ENCODE measurements at places on chromosomes 2 and 18. TPM values are rescaled to one million over a fixed set of nuclear protein-coding genes. Genes with fewer than 3 reads are reported as not detected.
A peak's percentile ranks its signal among the peaks of the same experiment; 100 is the strongest.

FAHD2A gene
- total RNA-seq, result 19.4 TPM

SEMA4C gene
- total RNA-seq, result 68.8 TPM

ANKRD30B gene
- not detected for total RNA-seq

IL37 gene
- total RNA-seq, result not detected

ALKAL2 gene
- 2.7 TPM for total RNA-seq

CXCR2 gene
- total RNA-seq, result not detected

GAL3ST2 gene
- total RNA-seq, result not detected

ANO7 gene
- total RNA-seq, result 0.41 TPM

KCNE4 gene
- total RNA-seq, result 5.4 TPM

DNA sequence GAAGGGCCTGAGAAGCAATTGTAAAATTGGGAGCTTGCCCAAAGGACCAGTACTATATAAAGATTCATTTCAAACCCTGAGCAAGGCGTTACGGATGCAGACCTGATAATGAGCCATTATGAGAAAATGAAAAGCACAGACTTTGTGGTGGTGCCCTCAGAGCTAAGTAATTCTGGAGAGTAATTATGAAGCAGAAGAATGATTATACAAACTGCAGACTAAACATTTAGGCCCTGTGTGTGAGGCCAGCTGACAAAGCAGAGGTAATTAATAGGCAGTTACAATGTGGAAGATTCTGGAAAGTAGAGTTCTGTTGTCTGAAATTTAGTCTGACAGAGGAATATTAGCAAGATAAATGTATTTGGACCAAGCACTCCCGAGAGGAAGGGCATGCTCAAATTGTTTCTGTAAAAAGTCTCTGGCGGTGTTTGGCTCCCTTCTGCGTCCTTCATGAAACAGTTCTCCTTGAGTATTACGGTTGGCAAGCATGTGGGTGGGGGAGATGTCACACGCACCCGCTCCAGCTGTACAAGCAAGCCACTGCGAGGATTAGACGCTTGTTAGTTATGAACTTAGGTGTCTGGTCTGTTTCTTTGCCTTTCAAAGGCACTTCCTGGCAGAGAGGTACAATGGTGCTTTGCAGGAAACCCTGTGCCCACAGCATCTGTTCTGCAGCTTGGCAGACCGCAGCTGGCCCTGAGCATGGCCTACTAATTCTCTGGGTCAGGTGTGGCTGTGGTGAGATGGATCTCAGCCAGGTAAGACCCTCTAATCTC, 45.5 kb downstream of the CDC42EP3 start:
- no peak overlapping the region for H3K4me3 ChIP-seq
- H3K36me3 ChIP-seq, result no peaks in the 10 kb centered on the region
- peak; percentile 92 for DNase-seq
- H3K4me1 ChIP-seq, result no peaks in the 10 kb centered on the region
- peak overlapping the region; percentile 67 for H3K27ac ChIP-seq
- no peaks in the 10 kb centered on the region for H3K27me3 ChIP-seq

DNA sequence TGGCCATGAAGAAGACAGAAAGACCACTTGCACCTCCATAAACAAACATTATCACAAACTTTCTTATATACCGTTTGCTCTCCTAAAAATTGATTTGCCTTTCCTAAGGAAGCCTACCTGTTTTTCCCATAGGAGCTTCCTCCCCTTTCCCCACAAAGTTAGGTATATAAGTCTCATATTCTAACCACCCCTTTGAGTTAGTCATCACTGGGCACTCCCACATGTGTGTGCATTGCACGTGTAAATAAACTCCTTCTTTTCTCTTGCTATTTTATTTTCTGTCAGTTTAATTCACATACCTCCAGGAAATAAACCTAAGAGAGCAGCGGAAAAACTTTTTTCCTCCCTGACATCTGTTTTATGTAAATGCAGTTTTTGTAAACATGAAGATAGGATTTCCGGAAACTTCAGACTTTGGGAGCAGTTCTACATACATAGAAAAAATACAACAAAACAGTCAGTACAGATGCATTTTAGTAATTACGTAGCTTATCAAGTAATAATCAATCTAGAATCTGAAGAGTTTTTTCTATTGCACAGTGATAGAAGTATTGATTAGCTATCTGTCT, 46.6 kb downstream of the PLCL1 start:
- H3K4me1 ChIP-seq, result peaks cover 12% of the 10 kb centered on the region
- H3K27me3 ChIP-seq, result no peaks in the 10 kb centered on the region
- no peak overlapping the region for H3K27ac ChIP-seq
- no peak for DNase-seq
- H3K4me3 ChIP-seq, result no peak overlapping the region

GRCh38 chr2:111678161-111678560, 205.8 kb downstream of the ANAPC1 start:
- H3K27ac ChIP-seq, result no peak overlapping the region
- no peaks in the 10 kb centered on the region for H3K27me3 ChIP-seq
- no peaks in the 10 kb centered on the region for H3K36me3 ChIP-seq
- DNase-seq, result no peak
- no peak overlapping the region for H3K4me3 ChIP-seq

DNA sequence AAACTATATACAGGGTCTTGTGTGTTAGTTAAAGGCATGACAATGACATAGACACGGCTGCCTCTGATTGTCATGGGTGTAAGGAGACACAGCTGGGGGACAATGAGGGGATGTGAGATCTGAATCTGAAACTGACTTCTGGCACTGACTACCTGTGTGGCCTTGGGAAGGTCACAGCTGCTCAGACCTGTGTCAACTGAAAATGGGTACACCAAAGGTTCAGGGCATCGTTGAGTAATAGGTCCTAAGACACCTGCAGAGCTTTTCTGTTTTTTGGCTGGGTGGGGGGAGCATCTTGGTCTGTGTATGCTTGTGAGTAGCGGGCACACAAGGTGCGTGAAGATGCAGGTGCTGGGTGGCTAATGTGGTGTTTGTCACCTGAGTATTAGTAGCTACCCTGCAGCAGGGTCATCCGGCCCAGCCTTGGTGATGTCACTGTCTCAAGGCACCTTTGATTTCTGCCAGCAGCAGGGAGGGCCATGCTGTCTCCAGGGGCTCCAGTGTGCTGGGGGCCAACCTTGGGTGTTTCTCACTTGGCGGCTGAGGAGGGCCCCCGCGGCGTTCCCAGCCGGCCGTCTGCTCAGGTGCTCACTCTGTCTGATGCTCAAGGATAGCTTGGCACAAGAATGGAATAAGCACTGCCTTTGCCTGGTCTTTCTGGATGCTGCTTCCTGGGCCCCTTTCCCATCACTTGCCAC, 53.1 kb upstream of the HS6ST1 start:
- peak; percentile 52 for DNase-seq
- H3K36me3 ChIP-seq, result no peaks in the 10 kb centered on the region
- no peak overlapping the region for H3K4me3 ChIP-seq
- no peaks in the 10 kb centered on the region for H3K27me3 ChIP-seq
- H3K27ac ChIP-seq, result no peak overlapping the region

- peak overlapping the region; percentile 79 for H3K27ac ChIP-seq
- no peak overlapping the region for H3K4me3 ChIP-seq
- peaks cover 21% of the 10 kb centered on the region for H3K36me3 ChIP-seq
These were observed 93.2 kb downstream of the CABYR start for GRCh38 chr18:24231773-24232735.

GRCh38 chr2:129167456-129167855, 812.0 kb upstream of the RAB6C start:
- H3K36me3 ChIP-seq, result no peaks in the 10 kb centered on the region
- no peak overlapping the region for H3K27ac ChIP-seq
- no peak for DNase-seq

DNA sequence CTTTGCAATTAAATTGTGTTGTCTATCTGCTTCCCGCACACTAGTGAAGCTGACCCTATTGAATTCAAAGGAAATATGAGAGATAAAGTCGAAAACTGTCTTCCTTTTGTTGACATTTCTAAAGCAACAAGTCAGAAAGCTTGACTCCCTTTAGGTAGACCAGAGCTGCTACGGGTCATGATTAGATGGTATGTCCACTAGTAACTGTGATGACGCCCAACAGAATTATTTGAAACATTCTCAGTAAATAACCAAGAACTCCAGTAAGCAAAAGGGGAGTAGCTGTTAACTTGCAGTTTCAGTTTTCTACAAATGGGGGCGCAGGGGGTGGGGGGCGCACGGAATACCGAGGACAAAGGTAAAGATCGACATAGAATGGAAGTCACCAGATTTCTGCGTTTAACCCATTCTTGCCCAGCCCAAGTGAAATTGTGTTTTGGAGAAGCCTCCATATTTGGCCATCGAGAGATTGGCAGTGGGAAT, 56.4 kb downstream of the CRIM1 start:
- H3K27me3 ChIP-seq, result no peaks in the 10 kb centered on the region
- H3K36me3 ChIP-seq, result no peaks in the 10 kb centered on the region
- no peak for DNase-seq
- peak overlapping the region; percentile 0 for H3K27ac ChIP-seq

- H3K27ac ChIP-seq, result no peak overlapping the region
- H3K4me1 ChIP-seq, result no peaks in the 10 kb centered on the region
- no peak overlapping the region for H3K4me3 ChIP-seq
- no peaks in the 10 kb centered on the region for H3K27me3 ChIP-seq
- no peaks in the 10 kb centered on the region for H3K36me3 ChIP-seq
- DNase-seq, result no peak
These were observed 6.4 kb upstream of the SPATS2L start for GRCh38 chr2:200300065-200300464.

DNA sequence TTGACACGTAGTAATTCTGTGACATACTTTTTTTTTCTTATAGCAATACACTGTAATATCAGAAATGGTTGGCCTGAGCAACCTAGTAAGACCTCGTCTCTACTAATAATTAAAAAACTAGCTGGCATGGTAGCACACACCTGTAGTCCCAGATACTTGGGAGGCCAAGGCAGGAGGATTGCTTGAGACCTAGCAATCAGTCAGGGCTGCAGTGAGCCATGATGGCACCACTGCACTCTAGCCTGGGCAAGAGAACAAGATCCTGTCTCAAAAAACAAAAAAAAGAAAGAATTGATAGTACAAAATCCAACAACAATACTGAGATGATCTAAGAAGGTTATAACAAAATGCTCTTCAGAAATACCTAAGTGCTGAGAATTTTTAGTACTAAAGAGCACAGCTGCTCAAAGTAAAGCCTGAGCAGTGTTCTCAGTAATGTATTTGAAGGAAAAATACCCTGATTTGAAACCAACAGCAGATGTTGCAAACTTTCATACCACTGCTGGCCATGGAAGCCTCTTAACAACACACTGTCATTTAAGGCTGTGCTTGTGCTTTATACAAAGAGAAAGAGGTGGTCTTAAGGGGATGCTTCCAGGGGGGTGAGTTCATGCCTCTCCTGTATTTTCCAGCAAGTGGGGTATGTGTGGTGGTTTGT, 132.6 kb upstream of the CDCA7 start:
- H3K4me1 ChIP-seq, result no peaks in the 10 kb centered on the region
- no peaks in the 10 kb centered on the region for H3K36me3 ChIP-seq
- H3K4me3 ChIP-seq, result no peak overlapping the region
- no peak overlapping the region for H3K27ac ChIP-seq
- DNase-seq, result no peak

DNA sequence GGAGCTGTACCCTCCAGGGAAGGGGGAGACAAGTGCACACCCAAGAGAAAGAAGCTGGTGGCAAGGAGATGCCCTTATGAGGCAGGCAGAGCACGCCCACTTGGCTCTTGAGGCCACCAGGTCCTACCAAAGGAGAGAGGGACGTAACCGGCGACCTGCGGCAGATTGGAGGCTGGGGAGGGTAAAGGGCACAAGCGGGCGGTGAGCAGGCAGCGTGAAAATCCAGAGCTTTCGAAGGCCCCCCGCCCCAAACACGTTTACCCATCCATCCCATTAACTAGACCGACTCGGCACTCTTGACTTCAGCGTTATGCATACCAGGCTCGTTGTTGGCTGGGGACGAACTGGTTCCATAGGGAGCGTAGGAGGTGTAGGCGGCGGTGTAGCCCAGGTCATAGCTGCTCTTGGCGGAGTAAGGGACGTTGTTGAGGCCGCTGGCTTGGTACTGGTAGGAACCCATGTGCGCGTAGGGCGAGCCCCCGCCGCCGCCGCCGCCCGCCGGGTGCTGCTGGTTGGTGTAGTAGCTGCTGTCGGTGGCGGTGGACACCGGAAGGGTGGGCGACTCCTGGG, 794 bp downstream of the DLX2 start:
- no peaks in the 10 kb centered on the region for H3K36me3 ChIP-seq
- H3K4me1 ChIP-seq, result peaks cover 74% of the 10 kb centered on the region
- DNase-seq, result peak; percentile 65
- H3K27me3 ChIP-seq, result peaks cover 89% of the 10 kb centered on the region
- H3K4me3 ChIP-seq, result peak overlapping the region; percentile 9
- H3K27ac ChIP-seq, result no peak overlapping the region

DNA sequence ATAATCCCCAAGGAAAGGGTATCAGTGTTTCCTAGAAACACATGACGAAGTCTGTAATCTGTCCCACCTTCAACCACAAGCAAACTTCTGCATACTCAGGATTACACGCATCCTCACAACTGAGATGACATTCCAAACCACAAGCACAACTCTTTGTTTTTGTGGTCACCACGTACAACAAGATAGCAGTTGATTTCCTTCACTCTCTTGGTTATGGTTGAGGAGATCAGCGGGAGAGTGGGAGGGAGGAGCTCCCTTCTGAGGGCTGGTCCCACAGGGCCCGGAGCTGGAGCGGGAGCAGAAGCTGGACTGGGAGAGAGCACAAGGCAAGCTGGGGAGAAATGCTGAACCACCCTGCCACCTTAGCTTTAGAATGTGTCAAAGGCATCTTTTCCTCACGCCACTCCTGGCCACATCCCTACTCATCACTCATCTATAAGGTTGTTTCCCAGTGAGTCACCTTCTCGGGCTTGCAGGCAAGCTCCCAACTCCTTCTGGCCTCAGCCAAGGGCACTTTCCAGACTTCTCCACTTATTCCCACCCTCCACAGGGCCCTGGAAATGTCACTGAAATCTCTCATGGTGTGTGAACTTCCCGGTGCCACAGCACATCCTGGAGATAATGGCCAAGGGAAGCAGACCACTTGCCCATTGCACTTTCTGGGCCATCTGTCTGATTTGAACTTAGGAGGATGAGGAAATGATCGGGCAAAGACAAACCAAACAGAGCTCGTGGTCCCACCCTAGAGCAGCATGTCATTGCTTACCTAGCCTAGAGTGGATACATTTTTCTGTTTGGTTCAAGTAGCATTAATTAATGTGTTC, 98.9 kb upstream of the LGALSL start:
- no peak overlapping the region for H3K4me3 ChIP-seq
- H3K36me3 ChIP-seq, result no peaks in the 10 kb centered on the region
- no peak for DNase-seq
- no peaks in the 10 kb centered on the region for H3K27me3 ChIP-seq
- no peak overlapping the region for H3K27ac ChIP-seq
- H3K4me1 ChIP-seq, result peaks cover 4% of the 10 kb centered on the region

GRCh38 chr18:36572135-36572856, 256.5 kb downstream of the TPGS2 start:
- no peaks in the 10 kb centered on the region for H3K27me3 ChIP-seq
- no peak overlapping the region for H3K4me3 ChIP-seq
- no peaks in the 10 kb centered on the region for H3K36me3 ChIP-seq

GRCh38 chr2:138121666-138122661, 157.7 kb downstream of the HNMT start:
- no peak overlapping the region for H3K4me3 ChIP-seq
- no peaks in the 10 kb centered on the region for H3K4me1 ChIP-seq

Data from sigmoid colon (tissue), 7 donors.